Gastrocnemius medialis (tissue), 4 donors: ENCODE measurements at places on chromosomes 3 and 15.

- DNase-seq = no peak
Observed at GRCh38 chr3:15647611-15648167, 46.1 kb downstream of the BTD start.

GRCh38 chr15:81560405-81560804 lies 186.4 kb upstream of the TMC3 start:
- DNase-seq = no peak

DNA sequence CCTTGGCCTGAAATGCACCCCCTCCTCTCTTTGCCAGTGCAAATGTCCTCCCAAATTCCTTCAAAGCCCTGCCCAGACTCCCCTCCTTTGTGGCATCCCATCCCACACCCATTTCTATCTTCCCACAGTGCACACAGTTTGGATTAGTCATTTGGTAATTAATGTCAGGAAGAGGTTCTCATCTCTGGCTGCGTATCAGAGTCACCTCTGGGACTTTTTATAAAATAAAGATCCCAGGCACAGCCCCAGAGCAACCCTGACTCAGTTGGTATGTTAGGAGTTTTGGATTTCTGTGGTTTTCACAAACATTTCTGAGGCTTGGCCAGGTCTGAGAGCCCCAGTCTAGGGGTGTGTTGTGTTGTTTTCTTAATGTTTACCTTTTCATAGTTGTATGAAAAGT lies 41.6 kb downstream of the C3orf20 start:
- no peak for DNase-seq

GRCh38 chr15:68271854-68272471 lies 5.6 kb upstream of the FEM1B start:
- DNase-seq = no peak

DNA sequence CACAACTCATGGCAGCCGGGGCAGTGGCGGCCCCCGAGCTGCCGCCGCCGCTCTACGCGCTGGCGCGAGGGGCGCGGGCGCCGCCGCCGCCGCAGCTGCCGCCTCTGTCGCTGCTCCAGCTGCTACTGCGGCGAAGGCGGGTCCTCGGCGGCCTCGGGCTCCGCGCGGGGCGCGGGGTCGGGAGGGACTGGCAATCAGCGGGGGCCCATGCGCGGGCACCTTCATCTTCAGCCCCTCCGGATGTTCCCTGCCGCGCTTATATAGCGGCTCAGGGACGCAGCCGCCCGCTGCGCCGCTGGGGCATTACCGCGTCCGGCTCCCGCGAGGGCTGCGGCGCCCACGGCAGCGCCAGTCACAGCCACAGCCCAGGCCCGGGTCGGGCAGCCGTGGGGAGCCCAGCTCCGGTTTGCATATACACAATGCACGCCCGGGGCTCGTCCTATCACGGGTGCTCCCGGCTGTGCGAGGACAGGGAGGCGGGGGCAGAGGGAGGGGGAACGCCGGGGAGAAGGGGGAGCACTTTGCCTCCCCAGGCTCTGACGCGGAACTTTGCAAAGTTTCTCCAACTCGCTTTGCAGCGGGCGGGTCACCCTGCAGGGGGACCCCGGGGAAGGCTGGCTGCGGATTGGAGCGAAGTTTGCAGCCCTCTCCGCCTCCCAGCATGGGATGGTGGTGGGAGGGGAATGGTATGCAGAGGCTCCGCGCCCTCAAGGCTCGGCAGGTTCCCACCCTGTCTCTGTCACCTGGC lies at the start of gene VGLL3:
Gene VGLL3, minus strand, starts transcription at position 416 of the 748 bp plus-strand sequence. Its CDS starts 406 bp downstream, at position 10.
- peak; percentile 52 for DNase-seq

DNA sequence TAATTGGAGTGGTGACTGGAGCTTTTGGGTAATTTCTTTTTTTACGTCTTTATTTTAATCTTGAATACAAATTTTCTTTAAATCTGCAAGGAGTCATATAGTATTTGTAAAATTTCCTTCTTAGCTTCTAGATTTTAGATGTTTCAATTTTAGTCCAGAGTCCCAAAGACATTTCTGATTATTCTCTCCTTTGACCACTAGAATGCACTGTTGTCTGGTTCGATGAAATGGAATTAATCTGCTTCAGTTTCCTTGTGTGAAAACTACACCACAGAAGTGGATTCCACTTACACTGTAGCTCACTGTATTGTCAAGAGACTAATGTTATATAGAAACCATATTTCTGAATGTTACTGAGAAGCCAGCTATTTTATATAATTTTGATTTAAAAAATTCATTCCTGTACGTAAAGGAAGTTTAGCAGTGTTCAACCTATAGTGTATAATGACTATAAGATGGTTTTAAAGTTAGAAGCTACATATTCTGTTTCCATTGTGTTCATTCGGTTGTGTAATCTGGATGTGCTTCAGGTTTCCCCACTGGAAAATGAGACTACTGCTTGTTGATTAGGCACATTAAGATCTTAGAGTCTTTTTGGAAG lies 6.1 kb downstream of the GRAMD1C start:
- no peak for DNase-seq

DNA sequence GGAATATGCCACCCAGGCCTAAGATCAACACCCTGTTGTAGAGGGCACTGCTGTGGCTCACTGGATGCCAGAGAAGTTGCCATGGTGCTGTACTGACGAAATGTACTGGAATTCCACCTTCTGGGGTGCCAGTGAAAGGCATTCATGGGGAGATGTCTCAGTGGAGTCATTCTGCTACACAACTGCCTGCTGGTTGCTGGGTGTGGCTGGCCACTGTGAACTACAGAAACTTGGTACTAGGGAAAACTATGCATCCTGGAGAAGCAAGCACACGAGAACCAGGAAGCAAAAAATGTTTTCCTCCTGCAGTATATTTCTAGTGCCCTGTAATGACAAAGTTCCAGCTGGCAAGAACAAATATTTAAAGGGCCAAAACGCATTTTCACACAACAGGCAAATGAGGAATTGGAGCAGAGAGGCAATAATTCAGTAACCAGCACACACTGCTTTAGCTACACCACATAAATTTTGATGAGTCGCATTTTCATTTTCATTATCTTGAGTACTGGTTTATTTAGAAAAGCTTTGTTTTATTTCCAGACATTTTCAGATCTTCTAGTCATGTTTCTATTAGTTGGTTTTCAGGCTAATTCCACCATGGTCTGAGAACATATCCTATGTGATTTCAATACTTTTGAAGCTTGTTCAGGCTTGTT lies 18.3 kb upstream of the RFX7 start:
- DNase-seq = no peak

DNA sequence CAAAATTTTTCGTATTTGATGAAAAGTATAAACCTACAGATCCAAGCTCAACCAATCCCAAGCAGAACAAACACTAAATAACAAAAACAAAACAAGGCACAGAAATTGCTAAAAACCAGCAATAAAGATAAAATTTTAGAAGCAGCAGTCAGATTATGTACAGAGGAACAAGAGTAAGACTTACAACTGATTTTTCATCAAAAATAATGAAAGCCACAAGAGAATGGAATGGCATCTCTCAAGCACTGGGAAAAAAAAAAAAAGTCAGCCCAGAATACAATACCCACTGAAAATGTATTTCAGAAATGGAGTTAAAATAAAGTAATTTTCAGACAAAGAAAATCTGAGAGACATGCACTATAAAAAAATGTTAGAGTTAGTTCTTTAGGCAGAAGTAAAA lies 27.0 kb downstream of the GPR156 start:
- DNase-seq = no peak

GRCh38 chr3:149879872-149880271 lies 66.9 kb downstream of the RNF13 start:
- peak; percentile 32 for DNase-seq

DNA sequence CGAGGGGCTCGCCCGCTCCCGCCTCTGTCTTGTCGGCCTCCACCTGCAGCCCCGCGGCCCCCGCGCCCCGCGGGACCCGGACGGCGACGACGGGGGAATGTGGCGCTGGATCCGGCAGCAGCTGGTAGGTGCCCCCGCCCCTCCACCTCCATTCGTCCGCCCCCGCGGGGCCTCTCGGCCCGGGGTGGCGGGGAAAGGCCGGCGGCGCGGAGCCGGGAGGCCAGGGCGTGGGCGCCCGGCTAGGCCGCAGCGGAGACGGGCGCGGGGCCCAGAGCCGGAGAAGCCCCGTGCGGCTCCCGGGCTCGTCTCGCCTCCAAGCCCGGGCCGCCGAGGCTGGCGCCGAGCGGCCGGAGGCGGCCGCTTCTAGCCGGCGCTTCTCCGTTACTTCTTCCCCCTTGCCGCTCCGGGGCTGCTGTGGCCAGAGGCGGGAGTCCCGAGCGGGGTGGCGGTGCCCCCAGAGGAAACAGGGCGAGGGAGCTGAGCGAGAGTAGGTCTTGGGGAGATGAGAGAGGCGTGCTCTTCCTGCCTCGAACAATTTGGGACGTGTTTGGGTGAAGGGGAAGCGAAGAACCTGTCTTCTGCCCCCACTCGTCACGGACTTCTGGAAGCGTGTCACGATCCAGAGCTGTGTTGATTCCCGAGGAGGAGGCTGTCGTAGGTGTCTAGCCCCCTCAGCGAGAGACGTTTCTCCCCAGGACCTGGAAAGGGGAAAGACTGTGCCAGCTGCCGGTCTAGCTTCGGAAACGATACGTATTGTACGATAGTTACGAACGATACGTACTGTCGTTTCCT lies 555 bp downstream of the ATP11B start:
- DNase-seq = peak; percentile 33

DNA sequence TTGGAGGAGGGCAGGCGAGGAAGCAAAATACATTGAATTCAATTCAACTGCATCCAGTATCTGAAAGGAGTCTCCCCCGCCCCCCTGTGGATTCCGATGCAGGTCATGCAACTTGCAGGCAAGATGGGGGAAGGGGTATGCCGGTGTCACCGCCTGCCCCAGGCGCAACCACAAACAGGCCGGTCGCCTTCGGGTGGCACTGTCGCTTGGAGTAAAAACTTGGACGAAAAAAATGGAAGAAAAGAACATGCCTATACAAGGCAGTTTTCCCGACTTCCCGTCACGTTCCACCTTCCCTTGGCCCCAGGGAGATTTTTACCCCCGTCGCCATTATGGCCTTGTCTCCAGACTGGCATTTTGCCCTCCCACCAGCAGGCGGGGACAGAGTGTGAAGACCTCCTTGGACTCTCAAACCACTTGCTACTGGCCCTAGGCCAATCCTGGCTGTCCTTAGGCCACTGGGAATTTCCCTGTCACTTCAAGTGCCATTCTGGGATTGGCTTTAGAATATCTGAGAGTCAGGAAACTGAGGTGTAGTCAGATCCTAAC lies 1.6 kb upstream of the NTRK3 start:
- no peak for DNase-seq

GRCh38 chr3:108001457-108001856 lies 89.4 kb downstream of the CD47 start:
- DNase-seq = no peak

DNA sequence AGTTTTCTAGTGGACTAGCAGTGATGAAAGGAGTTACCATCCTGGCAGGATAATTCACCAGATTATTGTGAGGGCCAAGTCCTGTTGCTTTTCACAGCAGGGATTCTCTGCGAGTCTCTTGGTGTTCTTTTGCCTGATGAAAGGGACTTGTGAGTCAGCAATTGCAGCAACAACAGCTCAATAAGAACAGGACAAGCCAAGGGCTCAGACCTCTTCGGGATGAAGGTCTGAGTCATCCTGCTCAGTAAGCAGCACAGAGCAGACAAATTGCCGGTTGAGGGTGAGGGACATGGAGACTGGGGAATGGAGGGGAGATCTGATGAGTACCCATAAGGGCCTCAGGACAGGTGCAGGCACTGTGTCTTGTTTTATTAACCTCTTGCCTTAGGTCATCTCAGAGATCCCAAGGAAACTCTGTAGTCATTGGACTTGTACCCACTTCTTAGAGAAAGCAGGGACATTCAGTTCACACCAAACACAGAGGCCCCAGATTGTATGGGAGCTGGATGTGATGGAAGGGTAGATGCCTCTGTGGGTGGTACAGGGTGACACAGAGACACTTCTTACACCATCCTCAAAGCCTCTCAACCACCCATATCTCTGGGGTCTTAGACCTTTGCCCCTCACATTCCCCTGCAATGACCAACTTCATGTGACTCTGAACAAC lies 173.8 kb upstream of the TLE3 start:
- peak; percentile 60 for DNase-seq

- DNase-seq = no peak
Observed at GRCh38 chr3:172040981-172041963, 1.9 kb downstream of the FNDC3B start.

DNA sequence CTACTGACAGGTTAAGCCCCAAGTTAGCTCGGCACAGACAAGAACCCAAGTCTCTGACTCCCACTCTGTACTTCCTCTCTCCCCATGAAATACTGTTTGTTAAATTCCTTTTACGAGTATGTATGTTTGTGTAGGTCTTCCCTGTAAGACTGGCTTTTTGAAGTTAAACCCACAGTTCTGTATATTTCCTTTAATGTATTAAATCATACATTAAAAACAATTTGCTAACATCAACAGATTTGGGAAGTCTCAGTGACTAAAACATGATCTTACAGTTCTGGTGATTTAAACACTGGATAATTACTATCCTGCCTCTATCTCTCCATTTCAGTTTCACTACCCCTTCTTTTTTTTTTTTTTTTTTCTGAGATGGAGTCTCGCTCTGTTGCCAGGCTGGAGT lies 4.4 kb downstream of the CMTM6 start:
- no peak for DNase-seq

DNA sequence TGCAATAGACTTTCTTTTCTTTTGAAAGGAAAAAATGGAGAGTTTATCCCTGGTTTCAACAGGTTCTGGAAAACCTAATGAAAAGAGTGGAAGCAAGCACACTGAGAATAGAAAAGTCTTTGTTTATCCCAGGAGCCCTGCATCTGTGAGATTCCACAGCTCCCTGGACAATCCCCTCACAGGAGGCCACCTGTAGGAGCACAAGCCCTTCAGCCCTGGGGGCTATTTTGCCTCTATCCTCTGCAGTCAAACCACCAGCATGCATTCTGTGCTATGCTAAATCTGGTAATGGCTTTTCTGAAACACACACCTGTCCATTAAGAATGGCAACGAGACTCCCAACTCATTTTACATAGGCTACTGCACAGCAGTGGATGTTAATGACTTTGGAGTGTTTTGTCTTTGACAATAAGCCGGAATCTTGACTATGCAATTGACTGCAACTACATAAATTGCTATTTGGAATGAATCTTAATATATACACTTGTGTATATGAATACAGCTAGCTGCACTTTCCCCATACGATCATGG lies 369.4 kb downstream of the NR2F2 start:
- DNase-seq = no peak

DNA sequence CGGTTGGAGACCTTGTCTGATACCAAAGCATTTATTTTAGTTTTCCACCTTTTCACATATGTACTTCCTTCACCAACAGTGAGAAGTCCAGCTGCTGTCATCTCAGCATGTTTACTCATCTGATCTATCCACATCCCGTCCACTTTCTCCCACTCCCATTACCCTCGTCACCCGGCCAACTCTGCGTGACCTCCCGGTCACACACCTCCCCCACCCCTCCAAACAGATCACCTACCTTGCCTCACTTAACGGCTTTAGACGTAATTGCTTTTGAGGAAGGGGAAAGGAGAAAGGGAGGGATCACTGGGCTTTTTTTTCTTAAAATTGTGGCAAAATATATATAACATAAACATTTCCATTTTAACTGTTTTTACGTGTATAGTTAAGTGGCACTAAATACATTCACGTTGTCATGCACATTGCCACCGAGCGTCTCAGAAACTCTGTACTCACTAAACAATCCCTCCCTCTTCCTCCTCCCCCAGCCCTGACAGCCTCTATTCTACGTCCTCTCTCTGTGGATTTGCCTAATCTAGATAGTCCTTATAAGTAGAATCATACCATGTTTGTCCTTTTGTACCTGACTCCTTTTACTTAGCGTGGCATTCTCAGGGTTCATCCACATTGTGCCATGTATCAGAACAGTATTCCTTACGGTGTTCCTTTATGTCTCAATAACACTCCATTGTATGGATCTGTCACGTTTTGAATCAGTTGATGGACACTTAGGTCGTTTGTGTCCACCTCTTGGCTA lies 67.2 kb downstream of the LMLN start:
- no peak for DNase-seq
